Astrocyte (in vitro differentiated cells and primary cell): ENCODE measurements at places on chromosomes 5 and 9. TPM values are rescaled to one million over a fixed set of nuclear protein-coding genes. Genes with fewer than 3 reads are reported as not detected.

- DNase-seq: peak; percentile 99
Observed at GRCh38 chr5:84403773-84404172, 19.1 kb upstream of the EDIL3 start.

DNA sequence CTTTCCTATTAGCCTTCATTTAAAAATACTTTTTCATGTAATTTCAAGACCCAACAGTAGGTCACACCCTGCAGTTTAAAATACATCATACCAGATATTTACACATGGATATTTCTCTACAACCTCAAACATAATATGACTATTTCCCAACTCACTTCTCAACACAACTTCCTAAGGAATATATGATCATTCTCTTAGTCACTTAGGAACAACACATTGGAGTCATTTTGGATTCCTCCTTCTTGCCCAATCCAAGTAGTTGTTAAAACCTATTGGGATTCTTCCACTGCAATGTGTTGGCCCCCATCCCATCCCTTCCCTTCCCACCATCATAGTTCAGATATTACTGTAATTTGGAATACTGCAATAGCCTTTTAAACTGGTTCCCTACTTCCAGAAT lies 145.5 kb downstream of the DCP2 start:
- DNase-seq: peak; percentile 69

The TTC39B gene
- total RNA-seq: 7.0 and 8.1 TPM in 2 replicates

GRCh38 chr5:78600687-78601414 lies 47.7 kb downstream of the LHFPL2 start:
- peak; percentile 84 for DNase-seq

- DNase-seq: peak; percentile 59
Observed at GRCh38 chr5:107670932-107671741, at the start of gene EFNA5. Gene EFNA5 (minus strand): TSS chr5:107670937.
